Left kidney (tissue), 8 donors: ENCODE measurements at places on chromosomes 3 and 15. TPM values are rescaled to one million over a fixed set of nuclear protein-coding genes. Genes with fewer than 3 reads are reported as not detected.

- DNase-seq: no peak
Measured at GRCh38 chr3:24023197-24023596, 78.1 kb downstream of the NR1D2 start.

DNA sequence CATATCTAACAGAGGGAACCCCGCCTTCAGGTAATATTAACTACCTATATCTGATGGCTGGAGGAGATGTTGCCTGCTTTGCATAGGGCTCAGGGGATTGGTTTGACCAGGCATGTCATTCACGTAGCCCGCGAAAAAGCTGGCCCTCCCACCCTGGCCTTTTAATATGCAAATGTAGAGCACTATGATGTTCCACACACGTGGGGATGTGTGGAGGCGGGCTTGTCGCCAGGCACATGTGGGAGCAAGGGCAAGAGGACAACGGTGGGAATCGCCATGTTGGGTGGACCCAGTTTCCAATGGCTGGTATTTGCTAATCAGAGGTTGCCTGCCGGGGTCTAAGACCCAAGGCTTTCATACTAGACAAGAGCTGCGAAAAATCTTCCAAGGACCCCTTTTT is 469.8 kb downstream of the ZPLD1 start:
- no peak for DNase-seq

DNA sequence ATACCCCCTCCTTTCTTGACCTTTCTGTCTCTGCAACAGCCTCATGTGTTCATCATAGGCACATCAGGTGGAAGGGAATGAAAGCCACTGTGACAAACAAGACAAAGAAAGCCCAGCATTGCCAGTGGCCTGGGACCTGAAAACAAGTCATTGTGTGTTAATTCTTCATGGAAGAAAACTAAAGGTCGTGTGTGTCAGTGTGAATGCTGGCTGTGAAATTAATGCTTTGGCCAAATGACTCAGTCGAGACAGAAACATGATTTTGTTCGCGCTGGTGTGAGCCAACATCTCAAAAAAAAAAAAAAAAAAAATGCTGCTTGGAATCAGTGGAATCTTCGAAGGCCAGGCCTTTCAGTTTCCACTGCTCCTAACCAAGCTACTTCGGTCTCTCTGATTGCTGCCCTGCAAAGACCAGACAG is 386.5 kb upstream of the PROK2 start:
- DNase-seq: no peak

DNA sequence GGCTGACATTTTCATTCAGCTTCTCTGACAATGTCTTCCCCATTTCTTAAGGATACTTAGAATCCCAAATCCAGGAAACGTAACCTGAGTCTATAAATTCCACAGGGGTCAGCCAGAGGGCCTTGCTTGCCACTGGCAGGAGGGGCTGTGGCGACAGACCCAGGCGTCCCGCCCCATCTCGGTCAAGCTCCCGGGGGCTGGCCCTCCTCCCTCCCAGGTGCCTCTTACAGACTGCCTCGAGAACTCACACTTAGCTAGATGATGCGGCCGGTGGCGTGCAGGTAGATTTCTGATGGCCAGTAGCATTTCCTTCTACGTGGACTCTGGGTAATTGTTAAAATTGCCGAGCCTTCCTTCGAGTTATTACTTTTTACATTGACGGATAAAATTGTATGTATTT is 172.5 kb downstream of the NSMCE3 start:
- no peak for DNase-seq

The TMEM62 gene
- 18.1 TPM for polyA plus RNA-seq

The INSYN1 gene
- polyA plus RNA-seq: 12.6 TPM

The TJP1 gene
- polyA plus RNA-seq: 185 TPM

The ABTB1 gene
- 17.9 TPM for polyA plus RNA-seq

The KIF7 gene
- 13.7 TPM for polyA plus RNA-seq

The BFSP2 gene
- 0.33 TPM for polyA plus RNA-seq

The CYFIP1 gene
- polyA plus RNA-seq: 94.5 TPM

The GOLGA8R gene
- polyA plus RNA-seq: 10.9 TPM
